ENCODE measurements at places on chromosomes 16 and 17. TPM values are rescaled to one million over a fixed set of nuclear protein-coding genes. Genes with fewer than 3 reads are reported as not detected.

Gene VAMP2
- 98.3 TPM for polyA plus RNA-seq

Gene LGALS3BP
- polyA plus RNA-seq = 23.1 TPM

DNA sequence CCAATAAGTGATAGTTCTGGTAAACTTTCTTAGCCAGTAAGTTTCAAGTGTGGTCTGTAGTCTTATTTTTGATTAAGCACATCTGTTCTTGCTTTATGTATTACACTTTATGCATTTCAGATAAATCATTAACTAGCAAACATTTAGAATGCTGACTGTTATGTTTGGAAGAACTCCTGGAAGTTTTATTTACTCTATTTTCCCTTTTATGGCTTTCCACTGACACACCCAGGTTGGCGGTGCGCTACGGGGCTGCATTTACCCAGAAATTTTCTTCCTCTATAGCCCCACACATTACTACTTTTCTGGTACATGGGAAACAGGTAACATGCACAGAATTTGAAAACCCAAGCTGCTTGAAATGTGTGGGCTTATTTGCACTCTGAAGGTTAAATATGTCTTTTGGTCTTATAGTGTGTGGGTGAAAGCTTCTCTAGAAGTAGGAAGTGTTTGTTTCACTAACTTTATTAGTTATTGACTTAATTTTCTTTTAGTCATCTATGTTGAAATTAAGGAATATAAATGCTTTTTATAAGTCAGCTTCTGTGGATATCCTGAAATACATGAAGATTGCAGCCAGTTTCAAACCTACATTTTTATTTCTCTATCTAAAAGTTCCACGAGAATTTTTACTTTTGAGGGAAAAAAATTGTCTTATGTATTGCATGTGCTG, 203.7 kb downstream of the PHKB start:
- H3K36me3 ChIP-seq = peaks cover 7% of the 10 kb centered on the region
- DNase-seq = no peak
- H3K4me3 ChIP-seq = no peak overlapping the region
- H3K4me1 ChIP-seq = no peaks in the 10 kb centered on the region
- H3K27ac ChIP-seq = no peak overlapping the region

Gene CMTM2
- not detected for polyA plus RNA-seq

Gene KRT33A
- not detected for polyA plus RNA-seq

DNA sequence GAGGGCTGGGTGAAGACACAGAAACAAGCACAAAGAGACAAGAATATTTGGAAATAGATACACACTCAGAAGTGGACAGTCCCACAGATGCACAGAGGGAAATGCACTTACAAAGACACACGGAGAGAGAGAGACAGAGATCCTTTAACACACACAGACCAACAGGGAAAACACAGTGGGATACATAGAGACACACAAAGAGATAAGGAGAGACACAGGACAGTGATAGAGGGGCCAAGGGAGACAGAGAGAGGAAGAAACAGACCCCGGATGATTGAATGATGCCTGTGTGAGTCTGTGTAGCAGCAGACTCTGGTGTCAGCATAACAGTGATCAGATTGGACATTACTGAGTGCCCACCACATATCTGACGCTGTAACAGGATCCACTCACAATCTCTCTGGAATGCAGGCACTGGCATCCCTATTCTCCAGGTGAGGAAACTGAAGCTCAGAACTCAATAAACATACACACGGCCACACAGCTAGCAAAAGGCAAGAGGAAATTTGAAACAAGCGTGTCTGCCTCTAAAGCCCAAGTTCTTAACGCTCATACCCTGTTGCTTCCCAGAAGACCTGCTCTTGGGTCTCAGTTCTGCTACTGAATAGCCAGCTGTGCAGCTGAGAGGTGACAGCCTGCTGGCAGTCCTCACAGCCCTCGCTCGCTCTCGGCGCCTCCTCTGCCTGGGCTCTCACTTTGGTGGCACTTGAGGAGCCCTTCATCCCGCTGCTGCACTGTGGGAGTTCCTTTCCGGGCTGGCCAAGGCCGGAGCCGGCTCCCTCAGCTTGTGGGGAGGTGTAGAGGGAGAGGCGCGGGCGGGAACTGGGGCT, 186.3 kb upstream of the NLRP1 start:
- H3K36me3 ChIP-seq = no peaks in the 10 kb centered on the region
- no peak overlapping the region for H3K4me3 ChIP-seq
- no peak overlapping the region for H3K27ac ChIP-seq
- DNase-seq = no peak

DNA sequence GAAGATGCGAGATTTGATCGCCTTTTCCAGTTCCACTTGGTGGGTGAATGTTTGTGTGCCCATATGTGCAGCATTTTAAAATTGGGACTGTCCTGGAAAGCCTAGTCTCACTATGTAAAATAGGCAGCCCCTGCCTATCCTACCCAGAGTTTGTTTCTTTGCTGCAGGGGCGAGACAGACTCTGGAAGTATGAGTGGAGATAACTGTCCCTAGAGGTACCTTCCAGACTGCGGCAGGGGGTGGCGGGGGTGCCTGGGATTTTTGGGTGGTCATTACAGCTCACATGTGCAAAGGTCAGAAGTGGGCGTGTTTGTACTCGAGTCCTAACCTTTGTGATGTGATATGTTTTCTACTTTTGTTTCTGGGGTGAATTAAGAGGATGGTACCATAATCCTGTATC, 36.6 kb downstream of the MPRIP start:
- H3K4me3 ChIP-seq = no peak overlapping the region
- peaks cover 11% of the 10 kb centered on the region for H3K4me1 ChIP-seq

DNA sequence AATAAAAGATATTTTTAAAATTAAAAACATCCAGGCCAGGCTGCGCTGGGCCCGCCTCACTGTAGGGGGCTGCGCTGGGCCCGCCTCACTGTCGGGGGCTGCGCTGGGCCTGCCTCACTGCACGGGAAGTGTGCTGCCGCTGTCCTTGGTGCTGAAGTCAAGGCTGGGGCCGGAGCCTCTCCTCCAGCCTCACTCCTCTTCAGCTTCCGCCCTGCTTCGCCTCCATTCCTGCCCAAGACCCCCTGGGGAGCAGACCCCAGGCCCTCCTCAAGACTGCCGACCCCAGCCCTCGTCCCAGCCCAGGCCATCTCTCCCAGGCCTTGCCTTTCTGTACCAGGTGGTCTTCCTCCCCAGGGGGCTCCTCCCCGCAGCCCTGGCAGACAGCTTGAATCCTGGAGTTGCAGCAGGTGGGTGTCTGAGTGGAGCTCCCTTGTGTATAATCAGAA, 26.2 kb downstream of the ENDOV start:
- no peak overlapping the region for H3K27ac ChIP-seq
- no peaks in the 10 kb centered on the region for H3K4me1 ChIP-seq
- H3K27me3 ChIP-seq = no peaks in the 10 kb centered on the region

DNA sequence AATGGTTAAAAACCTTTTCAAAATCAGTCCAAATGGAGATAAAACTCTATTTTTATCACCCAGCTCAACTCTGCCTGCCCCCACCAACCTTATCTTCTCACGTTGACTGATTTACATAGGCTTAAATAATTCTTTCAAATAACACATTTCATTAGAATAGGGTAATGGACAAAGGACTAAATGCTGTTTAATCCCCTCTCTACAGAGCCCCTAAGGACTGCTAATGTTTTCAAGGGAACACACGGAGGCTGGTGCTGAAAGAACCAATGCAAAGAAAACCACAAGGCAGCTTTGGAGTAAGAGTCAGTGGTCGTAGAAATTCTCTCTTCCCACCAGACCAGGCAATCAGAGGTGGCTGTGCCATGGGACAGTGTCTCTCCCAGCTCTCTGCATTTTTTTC, 445.7 kb upstream of the MAF start:
- no peak overlapping the region for H3K4me3 ChIP-seq
- H3K27ac ChIP-seq = no peak overlapping the region
- no peaks in the 10 kb centered on the region for H3K4me1 ChIP-seq
- DNase-seq = no peak
- no peaks in the 10 kb centered on the region for H3K36me3 ChIP-seq

GRCh38 chr17:70865993-70866804, 696.9 kb downstream of the KCNJ2 start:
- no peak overlapping the region for H3K4me3 ChIP-seq
- H3K27ac ChIP-seq = no peak overlapping the region
- H3K36me3 ChIP-seq = no peaks in the 10 kb centered on the region
- no peaks in the 10 kb centered on the region for H3K27me3 ChIP-seq
- no peak for DNase-seq

DNA sequence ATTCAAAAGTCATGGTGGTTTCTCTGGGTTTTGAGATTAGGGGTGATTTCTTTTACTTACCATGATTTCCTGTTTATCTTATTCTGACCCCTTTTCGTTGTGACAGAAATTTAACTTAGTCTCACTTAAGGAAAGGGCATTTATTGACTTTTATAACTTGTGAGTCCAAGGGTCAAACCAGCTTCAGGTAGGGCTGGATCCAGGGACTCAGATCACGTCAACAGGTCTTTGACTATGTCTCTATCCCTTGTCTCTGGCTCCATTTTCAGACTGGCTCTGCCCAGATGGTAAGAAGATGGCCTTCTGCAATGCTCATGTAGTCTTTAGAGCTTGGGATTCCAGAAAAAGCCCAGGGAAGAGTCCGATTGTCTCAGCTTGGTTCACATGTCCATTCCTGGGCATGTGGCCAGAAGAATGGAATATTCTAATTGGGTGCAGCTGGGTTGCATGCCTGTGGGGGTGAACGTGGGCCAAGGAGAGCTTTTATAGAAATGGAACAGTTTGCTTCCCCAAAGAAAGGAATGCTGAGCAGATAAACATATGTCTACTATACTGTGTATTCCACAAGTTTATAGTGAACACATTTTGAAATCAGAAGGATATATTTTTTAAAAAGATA, 13.4 kb downstream of the USP43 start:
- DNase-seq = no peak
- no peaks in the 10 kb centered on the region for H3K36me3 ChIP-seq
- H3K27me3 ChIP-seq = no peaks in the 10 kb centered on the region
- H3K4me1 ChIP-seq = no peaks in the 10 kb centered on the region

GRCh38 chr17:18139949-18140348, 31.4 kb downstream of the MYO15A start:
- DNase-seq = no peak
- H3K27me3 ChIP-seq = no peaks in the 10 kb centered on the region
- no peak overlapping the region for H3K27ac ChIP-seq
- no peak overlapping the region for H3K4me3 ChIP-seq
- H3K4me1 ChIP-seq = peaks cover 4% of the 10 kb centered on the region

DNA sequence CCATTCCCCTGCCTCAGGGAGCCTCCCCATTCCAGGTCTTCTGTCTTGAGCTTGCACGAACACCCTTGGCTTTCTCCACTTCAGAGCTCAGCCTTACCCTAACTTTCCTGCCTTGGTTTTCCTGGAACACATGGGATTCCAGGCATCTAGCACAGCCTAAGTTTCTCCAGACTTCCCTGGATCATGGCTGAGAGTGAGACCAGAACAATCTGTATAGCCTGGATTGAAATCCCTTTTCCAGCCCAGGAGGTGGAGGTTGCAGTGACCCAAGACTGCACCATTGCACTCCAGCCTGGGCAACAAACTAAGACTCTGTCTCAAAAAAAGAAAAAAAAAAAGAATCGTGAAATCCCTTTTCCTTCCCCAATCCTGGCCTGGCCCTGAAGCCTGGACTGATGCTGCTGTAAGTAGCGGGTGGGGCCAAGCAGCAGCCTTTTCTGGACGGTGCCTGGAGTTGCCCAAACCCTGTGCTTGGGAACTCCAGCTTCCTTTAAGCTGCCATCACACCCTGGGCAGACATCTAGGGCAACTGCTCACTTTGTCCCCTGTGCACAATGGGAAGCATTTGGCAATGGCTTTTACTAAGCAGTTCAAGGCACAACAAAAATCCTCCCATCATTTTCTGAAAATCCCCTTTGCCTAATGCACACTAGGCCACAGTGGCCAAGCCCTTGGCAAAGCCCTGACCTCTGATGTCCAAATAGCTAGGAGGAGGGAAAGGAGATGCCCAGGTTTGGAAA, 12.0 kb upstream of the SLC16A5 start:
- H3K4me1 ChIP-seq = peaks cover 20% of the 10 kb centered on the region
- H3K4me3 ChIP-seq = no peak overlapping the region
- H3K36me3 ChIP-seq = no peaks in the 10 kb centered on the region

Gene CISD3
- polyA plus RNA-seq = 73.4 TPM

DNA sequence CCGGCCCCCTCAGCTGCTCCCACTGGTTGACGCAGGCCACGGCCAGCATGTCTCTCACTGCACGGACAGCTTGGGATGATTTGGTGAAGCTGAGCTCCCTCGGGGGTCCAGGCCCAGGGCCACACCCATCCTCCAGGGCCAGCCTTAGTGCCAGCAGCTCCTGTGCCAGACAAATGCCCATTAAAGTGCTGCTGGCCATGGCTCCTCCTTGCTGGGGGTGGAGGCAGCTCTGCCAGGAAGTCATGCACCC, 2.5 kb downstream of the TRIM47 start:
- no peaks in the 10 kb centered on the region for H3K36me3 ChIP-seq
- DNase-seq = no peak
- no peak overlapping the region for H3K27ac ChIP-seq
- no peaks in the 10 kb centered on the region for H3K27me3 ChIP-seq
- peak overlapping the region; percentile 61 for H3K4me3 ChIP-seq

- H3K36me3 ChIP-seq = no peaks in the 10 kb centered on the region
- H3K4me3 ChIP-seq = peak within 1 kb of the TSS; percentile 64
- no peak within 1 kb of the TSS for H3K27ac ChIP-seq
- H3K4me1 ChIP-seq = peaks cover 13% of the 10 kb centered on the region
Observed at GRCh38 chr17:74972107-74972972, at the start of gene HID1. Gene HID1 (minus strand): TSS chr17:74972759. CDS start chr17:74972656, 103 bp downstream.

DNA sequence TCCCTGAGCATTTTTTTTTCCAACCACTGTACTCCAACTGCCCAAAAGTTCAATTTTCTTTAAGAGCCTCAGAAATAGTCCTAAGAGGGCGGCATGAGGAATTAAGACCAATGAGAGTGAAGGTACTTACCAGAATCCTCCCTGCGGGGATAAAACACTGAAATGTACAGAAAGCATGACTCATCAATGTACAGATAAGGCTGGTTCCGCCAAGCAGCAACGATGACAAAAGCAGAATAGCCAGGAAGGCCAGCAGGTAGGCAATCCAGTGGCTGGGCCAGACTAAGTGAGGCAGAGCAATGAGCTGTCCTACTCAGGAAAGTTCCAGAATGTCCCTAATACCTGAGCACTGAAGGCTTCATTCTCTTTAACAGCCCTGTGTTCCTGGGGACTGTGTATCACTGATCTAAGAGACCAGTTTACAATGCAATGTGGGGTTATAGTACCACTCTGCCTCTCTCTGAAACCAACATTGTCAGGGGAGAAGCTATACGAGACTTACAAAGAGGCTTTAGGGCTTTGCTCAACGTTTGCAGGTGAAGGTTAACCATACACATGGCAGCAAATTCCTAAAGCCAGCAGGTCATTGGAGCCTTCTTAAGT, 11.0 kb upstream of the GPR139 start:
- no peak overlapping the region for H3K4me3 ChIP-seq
- H3K36me3 ChIP-seq = no peaks in the 10 kb centered on the region
- H3K4me1 ChIP-seq = no peaks in the 10 kb centered on the region

DNA sequence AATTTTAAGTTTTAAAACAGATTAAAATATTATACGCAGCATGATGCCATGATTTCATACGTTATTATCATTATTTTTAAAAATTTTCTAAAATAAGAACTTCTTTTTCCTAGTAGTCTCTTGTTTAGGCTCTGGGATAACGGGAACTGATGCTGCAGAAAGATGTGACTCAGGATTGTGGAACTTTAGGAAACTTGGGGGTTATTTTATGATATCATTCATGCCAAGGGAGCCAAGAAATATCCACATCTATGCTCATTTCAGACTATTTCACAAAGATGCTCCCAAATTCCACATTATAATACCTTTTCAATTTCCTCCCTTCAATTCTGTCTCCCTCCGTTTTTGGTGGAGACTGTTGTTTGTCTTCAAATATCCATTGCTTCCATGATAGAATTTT, 236.4 kb downstream of the HS3ST3A1 start:
- no peak for DNase-seq
- no peaks in the 10 kb centered on the region for H3K27me3 ChIP-seq
- no peaks in the 10 kb centered on the region for H3K4me1 ChIP-seq
- no peak overlapping the region for H3K4me3 ChIP-seq

Gene SULT1A1
- 7.3 TPM for polyA plus RNA-seq

All from CD8-positive, alpha-beta memory T cell (primary cell).